ENCODE measurements at places on chromosomes 11 and 22.

DNA sequence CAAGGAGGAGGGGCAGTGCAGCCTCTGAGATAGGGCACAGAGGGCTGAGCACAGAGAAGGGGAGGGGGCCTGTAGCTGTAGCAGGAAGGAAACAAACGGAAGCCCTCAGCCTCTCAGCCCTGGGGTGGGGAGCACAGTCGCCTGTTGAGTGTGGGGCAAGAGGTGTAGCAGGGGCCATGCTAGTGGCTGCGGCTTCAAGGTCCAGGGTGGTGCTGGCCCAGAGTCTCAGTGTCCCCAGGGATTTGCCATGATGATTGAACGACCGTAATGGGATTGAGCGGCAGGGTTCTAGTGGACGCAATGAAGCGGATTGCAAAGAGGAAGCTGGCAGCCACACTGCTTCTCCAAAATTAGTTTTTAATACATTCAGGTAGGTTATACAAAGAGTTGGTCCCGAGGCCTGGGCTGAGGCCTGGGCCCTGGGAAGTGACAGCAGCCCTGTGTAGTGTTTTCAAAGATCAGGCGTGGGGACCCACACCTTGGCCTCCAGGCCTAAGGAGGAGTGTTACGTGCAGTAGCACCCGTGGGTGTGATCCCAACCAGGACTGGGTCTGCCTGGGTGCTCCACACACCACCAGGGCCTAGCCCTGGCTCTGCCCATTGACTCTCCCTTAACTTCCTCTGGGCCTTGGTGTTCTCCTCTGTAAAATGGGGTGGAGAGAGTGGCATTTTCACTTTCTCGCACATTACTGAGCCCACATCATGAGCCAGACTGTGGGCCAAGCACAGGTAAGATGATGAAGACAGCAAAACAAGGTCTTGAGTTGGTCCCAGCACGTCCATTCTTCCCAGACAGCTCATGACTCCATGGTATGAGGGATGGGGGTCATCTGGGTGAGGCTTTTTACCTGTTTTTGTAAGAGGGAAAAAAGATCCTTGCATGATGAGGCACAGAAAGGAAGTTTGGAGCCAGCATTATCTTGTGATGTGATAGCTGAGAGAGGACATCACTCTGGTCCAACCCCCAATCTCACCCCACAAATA, 13.1 kb downstream of the LRRC32 start:
- H3K27ac ChIP-seq, result no peak overlapping the region
- H3K27me3 ChIP-seq, result no peaks in the 10 kb centered on the region
- no peaks in the 10 kb centered on the region for H3K36me3 ChIP-seq
- no peak overlapping the region for H3K4me3 ChIP-seq
- DNase-seq, result peak; percentile 51
- no peaks in the 10 kb centered on the region for H3K4me1 ChIP-seq

DNA sequence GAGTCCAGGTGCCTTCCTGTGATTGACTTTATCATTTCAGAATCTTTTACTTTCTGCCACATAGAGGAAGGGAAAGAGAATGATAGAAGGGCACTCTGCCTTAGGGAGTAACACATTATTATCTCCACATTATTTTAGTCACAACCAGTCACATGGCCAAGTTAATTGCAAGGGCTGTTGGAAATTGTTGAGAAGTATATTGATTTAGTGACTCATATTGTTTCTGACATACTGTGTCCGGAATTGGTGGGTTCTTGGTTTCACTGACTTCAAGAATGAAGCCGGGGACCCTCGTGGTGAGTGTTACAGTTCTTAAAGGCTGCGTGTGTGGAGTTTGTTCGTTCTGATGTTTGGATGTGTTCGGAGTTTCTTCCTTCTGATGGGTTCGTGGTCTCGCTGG, 8.7 kb downstream of the OR51B4 start:
- no peaks in the 10 kb centered on the region for H3K4me1 ChIP-seq
- DNase-seq, result no peak
- no peak overlapping the region for H3K27ac ChIP-seq

- no peak for DNase-seq
- H3K4me3 ChIP-seq, result no peak overlapping the region
- no peaks in the 10 kb centered on the region for H3K4me1 ChIP-seq
- no peaks in the 10 kb centered on the region for H3K27me3 ChIP-seq
Measured at GRCh38 chr11:116412118-116412889, 360.5 kb downstream of the BUD13 start.

DNA sequence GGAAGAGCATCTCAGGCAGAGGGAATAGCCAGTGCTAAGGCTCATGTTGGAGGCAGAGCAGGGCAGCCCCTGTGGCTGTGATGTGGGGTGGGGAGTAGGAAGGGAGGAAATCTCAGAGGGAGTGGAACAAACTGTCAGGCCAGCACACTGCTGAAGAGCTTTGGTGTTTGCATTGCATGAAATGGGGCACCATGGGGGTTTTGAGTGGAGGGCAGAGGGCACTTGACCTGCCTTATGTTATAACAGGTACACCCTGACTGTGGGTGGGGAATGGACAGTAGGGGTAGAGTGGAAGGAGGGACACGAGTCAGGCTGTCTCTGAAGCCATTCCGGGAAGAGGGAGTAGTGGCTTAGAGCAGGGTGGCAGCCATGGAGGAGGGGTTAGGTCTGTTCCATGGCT, 24.0 kb downstream of the PRDM11 start:
- peak; percentile 27 for DNase-seq
- H3K27ac ChIP-seq, result no peak overlapping the region
- H3K36me3 ChIP-seq, result no peaks in the 10 kb centered on the region
- H3K27me3 ChIP-seq, result no peaks in the 10 kb centered on the region
- H3K4me3 ChIP-seq, result no peak overlapping the region
- no peaks in the 10 kb centered on the region for H3K4me1 ChIP-seq

- no peak for DNase-seq
- no peaks in the 10 kb centered on the region for H3K4me1 ChIP-seq
- no peak overlapping the region for H3K27ac ChIP-seq
- no peak overlapping the region for H3K4me3 ChIP-seq
- H3K27me3 ChIP-seq, result no peaks in the 10 kb centered on the region
- H3K36me3 ChIP-seq, result no peaks in the 10 kb centered on the region
Measured at GRCh38 chr11:106463796-106464201, 386.3 kb downstream of the AASDHPPT start.
